ENCODE measurements at places on chromosomes 7 and 10.

DNA sequence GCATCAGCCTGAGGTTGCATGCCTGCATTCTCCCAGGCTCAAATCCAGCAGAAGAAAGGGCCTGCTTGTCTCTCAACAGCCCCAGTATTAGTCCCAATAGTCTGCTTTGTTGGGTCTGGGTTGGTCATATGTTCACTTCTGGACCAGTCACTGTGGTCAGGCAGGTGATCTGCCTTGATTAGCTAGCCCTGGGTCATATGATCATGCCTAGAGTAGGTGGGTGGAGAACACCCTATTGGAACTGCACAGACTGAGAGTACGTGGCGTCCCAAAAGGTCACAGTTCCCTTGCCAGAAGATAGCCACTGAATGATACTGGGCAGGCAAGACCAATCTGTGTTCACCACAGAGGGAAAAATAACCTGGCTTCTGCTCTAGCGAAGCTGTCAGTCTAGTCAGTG, 80.1 kb downstream of the SH2D4B start:
- DNase-seq = no peak

DNA sequence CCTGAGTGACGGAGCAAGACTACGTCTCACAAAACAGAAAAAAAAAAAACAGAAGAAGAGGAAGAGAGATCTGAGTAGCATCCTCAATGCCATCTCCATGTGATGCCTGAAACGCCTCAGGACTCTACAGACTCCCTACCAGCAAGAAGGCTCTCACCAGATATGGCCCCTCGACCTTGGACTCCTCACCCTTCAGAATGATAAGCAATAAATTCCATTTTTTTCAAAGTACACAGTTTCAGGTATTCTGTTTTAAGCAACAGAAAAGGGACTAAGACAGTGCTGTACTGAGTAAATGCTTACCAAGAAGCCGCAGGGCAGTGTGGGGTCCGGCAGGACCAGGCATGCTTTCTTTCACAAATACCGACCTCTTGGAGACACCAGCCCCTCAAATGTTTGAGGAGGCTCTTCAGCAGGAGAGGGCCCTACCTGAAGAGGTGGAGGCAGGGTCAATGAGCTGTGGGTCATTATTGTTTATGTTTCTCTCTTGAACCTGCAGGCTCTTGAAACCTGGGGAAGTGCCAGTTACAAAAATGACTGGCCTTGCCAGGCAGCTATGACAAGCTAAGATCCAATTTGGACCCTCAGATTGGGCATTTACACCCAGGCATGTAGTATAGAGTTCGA, 204.1 kb upstream of the LYZL1 start:
- no peak for DNase-seq

GRCh38 chr7:92404170-92404614, 43.1 kb upstream of the GATAD1 start:
- DNase-seq = no peak

GRCh38 chr10:76935941-76936613, 701.5 kb downstream of the KCNMA1 start:
- DNase-seq = no peak

DNA sequence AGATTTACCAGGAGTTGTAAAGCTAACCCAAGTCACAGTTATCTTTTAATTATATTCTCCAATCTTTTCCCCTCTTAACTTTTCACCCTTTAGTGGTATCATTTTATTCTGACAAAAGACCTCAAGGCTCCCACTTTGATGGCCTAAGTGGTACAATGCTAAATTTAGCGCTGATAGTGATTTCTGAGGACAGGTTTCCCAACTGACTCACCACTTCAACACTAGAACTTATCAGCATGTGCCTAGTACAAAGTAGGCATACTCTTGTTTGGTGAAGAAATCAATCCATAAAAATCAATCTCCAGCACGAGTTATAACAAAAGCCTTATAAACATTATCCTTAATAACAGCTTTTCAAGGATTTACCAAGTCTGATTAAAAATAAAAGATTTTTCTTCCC, 7.5 kb downstream of the SNX13 start:
- DNase-seq = no peak

DNA sequence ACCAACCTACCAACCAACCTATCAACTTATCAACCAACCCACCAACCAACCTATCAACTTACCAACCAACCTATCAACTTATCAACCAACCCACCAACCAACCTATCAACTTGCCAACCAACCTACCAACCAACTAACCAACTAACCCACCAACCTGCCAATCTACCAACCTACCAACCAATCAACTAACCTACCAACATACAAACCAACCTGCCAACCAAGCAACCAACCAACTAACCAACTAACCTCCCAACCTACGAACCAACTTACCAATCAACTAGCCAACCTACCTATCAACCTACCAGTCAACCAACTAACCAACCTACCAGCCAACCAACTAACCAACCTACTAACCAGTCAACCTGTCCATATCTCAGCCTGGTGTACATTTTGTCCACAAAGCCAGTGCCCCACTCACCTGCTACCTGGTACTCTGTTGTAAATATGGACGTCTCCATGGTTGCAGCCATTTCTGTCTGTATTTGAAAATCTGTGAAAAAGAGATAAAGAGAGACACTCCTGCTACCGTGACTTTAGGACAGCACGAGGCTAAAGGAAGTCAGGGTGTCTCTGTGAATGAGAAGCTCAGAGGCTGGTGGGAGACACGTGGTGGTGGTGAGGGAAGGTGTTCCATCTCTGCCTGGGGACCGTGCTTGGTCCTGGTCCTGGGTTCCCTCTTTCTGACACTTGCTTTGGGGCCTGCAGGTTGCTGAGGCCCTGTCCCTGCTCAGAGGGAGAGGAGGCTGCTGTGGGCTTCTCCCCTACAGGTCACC, 41.9 kb upstream of the IL15RA start:
- no peak for DNase-seq

- DNase-seq = no peak
Measured at GRCh38 chr10:84549368-84550165, 221.2 kb downstream of the CCSER2 start.

DNA sequence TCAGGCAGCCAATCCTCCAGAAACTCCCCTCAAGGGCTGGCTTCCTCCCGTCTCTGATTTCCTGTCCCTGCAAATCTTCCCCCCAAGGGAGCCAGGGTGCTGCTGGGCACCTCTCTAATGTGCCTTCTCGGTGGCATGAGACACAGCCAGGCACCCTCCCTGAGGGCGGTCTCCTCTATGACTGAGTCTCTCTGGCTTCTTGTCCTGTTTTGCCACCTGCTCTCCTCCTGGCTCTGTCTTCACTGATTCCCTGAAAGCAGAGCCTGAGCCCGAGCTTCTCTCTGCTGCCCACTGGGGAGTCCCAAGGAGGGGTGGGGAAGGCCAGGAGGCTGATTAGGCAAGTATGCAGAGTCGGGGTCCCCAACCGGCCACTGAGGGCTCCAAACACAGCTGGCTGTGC, 60.4 kb upstream of the INSIG1 start:
- no peak for DNase-seq

GRCh38 chr10:18104223-18104872, 35.9 kb upstream of the CACNB2 start:
- DNase-seq = peak; percentile 3

- DNase-seq = no peak
Measured at GRCh38 chr10:92849234-92849525, 860 bp downstream of the EXOC6 start.

DNA sequence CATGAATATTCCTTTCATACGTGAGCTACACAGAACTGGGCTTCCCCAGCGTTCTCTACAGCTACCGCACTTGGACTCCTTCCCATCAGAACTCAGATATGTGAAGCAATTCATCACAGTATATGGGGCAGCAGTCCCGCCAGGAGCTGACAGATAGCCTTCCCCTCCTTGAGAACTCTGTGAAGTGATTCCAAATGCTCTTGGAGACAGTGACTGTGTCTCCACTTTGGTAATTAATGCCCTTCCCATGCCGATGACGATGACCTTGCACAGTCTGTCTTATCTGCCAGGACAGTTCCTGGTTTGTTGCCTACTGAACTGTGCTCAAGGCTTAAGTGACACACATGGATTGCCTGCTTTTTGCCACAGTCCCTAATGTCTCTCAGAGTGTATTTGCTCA, 75.0 kb upstream of the AFAP1L2 start:
- no peak for DNase-seq

GRCh38 chr7:41148521-41148951, 554.4 kb downstream of the INHBA start:
- no peak for DNase-seq

DNA sequence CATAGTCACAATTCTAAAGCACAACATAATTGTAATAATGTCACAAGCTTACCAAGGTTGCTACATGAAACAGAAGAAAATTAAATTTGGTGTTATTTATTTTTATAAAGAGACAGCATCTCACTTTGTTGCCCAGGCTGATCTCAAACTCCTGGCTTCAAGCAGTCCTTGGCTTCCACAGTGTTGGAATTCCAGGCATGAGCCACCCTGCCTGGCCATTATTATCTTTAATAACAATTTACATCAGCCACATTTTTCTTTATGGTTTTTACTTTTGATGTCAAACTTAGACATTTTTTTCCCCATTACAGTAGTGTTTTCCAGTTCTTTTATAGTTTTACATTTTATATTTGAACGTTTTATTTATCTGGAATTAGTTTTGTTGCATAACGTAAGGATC, 46.7 kb downstream of the BMPR1A start:
- no peak for DNase-seq

DNA sequence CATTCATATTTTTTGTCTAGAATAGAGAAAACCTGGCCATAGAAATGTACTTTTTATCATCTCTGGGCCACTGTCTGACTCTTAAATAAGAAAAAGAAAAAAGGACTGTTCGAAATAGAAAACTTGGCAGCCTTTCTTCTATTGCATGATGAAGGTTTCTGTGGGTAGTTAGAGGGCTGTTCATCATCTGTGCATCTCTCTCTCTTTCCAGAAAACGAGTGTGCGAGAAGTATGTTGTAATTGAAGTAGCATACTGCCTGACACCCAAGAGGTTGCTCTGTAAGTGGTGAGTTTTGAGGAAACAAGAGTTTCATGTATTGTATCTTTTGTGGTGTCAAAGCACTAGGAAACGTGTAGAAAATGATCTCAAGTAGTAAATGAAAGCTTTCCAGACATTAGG, 343.2 kb upstream of the TMEM229A start:
- DNase-seq = no peak

DNA sequence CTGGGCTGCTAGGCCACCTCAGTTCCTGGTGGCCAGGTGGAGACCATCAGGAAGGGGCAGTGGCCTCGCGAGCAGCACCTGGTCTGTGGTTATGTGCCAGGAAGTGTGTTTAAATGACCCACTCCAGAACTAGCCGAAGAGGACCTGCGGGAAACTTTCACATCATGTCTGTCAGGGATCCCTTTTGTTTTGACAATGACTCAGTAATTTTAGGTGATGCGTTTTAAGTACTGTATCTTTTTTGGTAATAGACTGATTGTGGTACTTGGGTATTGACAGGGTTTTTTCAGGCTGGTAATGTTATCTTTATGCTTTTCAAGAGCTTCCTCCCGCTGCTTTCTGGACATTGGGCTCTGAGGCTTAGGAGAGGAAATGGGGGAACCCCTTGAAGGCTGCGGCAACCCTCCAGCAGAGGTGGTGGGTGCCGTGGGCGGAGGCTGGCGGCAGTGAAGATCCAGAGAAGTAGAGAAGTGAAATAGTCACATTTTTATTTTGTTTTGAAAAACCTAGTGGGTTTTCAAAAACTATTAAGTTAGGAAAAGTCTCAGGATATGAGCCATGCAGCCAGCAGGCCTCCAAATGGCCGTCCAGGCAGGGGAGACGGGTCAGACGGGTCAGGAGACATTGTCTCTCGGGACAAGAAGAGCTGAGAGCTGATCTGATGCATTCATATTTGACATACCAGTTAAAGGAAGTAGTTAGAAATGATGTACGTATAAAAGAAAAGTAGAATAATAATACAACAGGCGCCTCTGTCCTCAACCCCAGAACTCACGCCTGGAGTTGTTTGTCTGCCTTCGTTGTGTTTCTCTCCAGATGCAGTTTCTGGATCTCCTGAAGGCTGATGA, 27.7 kb downstream of the PPP2R2D start:
- DNase-seq = no peak

DNA sequence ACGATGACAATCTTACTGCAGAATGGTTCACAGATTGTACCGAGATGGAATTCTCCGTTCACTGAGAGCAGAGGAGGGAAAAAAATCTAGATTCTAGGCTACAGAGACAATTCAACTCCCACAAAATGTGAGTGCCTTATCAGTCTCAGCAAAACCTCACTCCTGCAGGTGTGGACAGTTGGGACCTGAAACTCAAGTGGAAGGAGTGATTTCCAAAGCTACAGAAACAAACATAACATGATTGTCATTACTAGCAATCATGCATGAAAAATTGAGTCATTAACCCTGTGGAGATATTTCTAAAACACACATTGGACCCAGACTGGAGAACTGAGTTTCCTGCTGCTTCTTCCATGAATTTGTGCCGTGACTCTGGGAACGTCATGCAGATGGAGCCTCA, 70.3 kb downstream of the CALML3 start:
- no peak for DNase-seq

DNA sequence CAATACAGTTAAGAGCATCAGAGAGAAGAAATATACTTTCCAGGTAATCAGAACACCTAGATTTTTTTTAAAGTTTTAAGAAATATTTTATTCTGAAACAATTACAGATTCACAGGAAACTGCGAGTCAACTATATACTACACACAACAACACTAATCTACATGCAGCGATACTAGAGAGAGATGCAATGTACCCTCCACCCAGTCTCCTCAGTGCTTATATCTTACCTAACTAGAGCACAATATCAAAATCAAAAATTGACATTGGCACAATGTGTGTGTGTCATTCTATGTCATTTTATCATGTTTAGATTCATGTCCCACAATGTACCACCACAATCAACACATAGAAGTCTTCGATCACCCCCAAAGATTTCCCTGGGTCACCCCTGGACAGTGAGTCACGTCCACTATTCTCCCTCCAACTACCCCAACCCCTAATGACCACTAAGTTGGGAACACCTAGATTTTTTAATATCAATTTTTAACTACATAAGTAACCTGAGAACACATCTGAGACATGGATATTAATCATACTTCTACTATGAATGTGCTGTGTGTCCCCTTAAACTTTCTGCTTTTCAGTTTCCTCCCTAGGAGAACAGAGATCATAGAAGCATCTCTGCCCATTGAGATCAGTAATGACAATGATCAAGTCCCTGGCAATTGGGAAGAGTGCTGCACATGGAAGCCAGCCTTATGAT, 86.5 kb downstream of the GSAP start:
- no peak for DNase-seq

- DNase-seq = no peak
Measured at GRCh38 chr10:79149662-79150443, 81.1 kb downstream of the ZMIZ1 start.

DNA sequence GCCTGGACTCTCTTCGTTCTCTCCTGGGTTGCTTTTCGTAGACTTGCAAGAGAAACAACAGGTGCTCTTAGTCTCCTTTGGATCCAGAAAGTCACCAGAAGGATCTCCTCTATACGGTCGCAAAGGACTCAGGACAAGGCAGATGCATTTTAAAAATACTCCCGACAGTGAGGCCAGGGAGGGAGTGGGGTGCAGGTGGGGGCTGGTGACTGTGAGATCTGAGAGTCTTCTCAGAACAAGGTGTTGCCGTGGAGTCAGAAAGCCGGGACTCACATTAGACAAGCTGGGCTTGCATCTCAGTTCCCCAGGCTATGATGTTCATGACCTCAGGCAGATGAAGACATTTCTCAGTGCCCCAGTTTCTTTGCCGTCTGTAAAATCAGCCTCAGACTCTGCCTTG, 507.2 kb downstream of the TCERG1L start:
- DNase-seq = no peak
